Esophagus muscularis mucosa (tissue), 4 donors: ENCODE measurements at places on chromosomes 12 and 14. TPM values are rescaled to one million over a fixed set of nuclear protein-coding genes. Genes with fewer than 3 reads are reported as not detected.

Gene SNAPC1
- 6.6 TPM for total RNA-seq

Gene TSHR
- total RNA-seq = not detected

- peak overlapping the region; percentile 22 for H3K4me3 ChIP-seq
- H3K27me3 ChIP-seq = no peaks in the 10 kb centered on the region
- no peak for DNase-seq
- peak overlapping the region; percentile 82 for H3K27ac ChIP-seq
- no peaks in the 10 kb centered on the region for H3K36me3 ChIP-seq
These were observed 32.3 kb downstream of the NINJ2 start for GRCh38 chr12:630656-631632.

DNA sequence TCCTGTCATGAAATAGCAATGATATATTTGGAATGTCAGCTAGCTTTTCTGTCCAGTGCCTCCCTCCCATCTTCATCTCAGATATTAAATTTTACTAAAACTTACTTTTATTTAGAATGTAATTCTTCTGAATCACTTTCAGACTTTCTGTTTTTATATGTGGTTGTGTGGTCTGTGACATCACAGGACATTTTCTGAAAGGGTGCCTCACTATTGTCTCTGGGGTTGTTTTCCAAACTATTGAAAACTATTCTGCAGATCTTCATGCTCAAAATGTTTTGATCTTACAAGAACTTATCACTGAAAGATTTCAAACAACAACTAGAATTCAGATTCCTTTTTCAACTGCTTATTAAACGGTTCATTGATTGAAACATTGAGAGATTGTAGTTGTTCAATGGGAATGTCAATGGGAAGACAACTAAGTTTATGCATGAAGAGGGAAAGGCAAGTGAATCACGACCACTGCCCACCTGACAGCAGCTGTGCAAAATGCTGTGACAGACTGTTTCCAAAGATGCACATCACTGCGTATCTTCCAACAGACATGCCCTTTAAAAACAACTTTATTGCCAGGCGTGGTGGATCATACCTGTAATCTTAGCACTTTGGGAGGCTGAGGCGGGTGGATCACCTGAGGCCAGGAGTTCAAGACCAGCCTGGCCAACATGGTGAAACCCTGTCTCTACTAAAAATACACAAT, 51.3 kb downstream of the KLRG1 start:
- H3K4me1 ChIP-seq = peaks cover 3% of the 10 kb centered on the region
- H3K27me3 ChIP-seq = no peaks in the 10 kb centered on the region

DNA sequence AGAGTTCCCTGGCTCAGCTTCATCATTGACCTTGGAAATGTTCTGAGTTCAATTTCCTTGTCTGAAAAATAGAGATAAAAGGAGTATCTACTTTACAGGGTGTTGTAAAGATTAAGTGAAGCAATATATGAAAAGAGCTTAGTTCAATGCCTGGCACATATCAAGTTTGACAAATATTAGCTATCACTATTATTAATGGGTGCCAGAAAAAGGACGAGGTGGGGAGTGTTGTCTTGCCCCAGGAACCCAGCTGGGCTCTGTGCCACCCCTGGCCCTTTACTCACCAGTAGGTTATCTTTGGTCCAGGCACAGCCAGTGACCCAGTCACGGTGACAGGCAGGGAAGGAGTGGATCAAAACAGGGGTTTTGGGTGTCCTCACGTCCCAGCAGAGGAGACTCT, 32.0 kb downstream of the PARP2 start:
- H3K27ac ChIP-seq = no peak overlapping the region
- H3K4me1 ChIP-seq = no peaks in the 10 kb centered on the region
- H3K4me3 ChIP-seq = no peak overlapping the region
- peaks cover 87% of the 10 kb centered on the region for H3K36me3 ChIP-seq
- H3K27me3 ChIP-seq = no peaks in the 10 kb centered on the region

GRCh38 chr14:44428231-44428945, 78.7 kb downstream of the FSCB start:
- no peaks in the 10 kb centered on the region for H3K36me3 ChIP-seq
- no peak overlapping the region for H3K27ac ChIP-seq
- no peak for DNase-seq
- H3K27me3 ChIP-seq = no peaks in the 10 kb centered on the region
- no peak overlapping the region for H3K4me3 ChIP-seq

- H3K4me3 ChIP-seq = peak overlapping the region; percentile 60
- no peaks in the 10 kb centered on the region for H3K36me3 ChIP-seq
- DNase-seq = peak; percentile 94
- peaks cover 10% of the 10 kb centered on the region for H3K4me1 ChIP-seq
These were observed 216.2 kb downstream of the TTC8 start for GRCh38 chr14:89040460-89041256.
